Testis (tissue), 5 donors: ENCODE measurements at places on chromosomes 11 and 22. TPM values are rescaled to one million over a fixed set of nuclear protein-coding genes. Genes with fewer than 3 reads are reported as not detected.

DNA sequence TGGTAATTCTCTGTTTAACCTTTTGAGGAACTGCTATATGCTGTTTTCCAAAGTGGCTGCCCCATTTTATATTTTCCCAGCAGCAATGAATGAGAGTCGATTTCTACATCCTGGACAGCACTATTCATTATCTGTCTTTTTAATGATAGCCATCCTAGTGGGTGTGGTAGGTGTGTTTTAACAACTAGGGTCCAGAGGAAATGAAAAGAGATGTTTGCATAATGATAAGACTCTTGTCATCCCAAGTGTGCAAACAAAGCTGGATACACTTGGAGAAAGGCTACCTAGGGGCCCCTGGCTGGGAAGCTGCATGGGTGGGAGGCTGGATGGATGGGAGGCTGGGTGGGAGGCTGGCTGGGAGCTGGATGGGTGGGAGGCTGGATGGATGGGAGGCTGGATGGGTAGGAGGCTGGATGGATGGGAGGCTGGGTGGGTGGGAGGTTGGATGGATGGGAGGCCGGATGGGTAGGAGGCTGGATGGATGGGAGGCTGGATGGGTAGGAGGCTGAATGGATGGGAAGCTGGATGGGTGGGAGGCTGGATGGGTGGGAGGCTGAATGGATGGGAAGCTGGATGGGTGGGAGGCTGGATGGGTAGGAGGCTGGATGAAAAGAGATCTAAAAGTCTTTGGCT, 158.0 kb downstream of the DSCAML1 start:
- H3K27me3 ChIP-seq = no peaks in the 10 kb centered on the region
- no peaks in the 10 kb centered on the region for H3K4me1 ChIP-seq
- H3K27ac ChIP-seq = no peak overlapping the region
- H3K36me3 ChIP-seq = no peaks in the 10 kb centered on the region
- no peak overlapping the region for H3K4me3 ChIP-seq
- no peak for DNase-seq

The OR8G5 gene
- 4.5 TPM for total RNA-seq

GRCh38 chr11:24886880-24887619, 390.2 kb downstream of the LUZP2 start:
- H3K36me3 ChIP-seq = no peaks in the 10 kb centered on the region
- H3K27me3 ChIP-seq = no peaks in the 10 kb centered on the region
- H3K4me3 ChIP-seq = no peak overlapping the region

The C1QTNF4 gene
- total RNA-seq = 25.1 TPM

The KIAA0930 gene
- 62.4 TPM for total RNA-seq

DNA sequence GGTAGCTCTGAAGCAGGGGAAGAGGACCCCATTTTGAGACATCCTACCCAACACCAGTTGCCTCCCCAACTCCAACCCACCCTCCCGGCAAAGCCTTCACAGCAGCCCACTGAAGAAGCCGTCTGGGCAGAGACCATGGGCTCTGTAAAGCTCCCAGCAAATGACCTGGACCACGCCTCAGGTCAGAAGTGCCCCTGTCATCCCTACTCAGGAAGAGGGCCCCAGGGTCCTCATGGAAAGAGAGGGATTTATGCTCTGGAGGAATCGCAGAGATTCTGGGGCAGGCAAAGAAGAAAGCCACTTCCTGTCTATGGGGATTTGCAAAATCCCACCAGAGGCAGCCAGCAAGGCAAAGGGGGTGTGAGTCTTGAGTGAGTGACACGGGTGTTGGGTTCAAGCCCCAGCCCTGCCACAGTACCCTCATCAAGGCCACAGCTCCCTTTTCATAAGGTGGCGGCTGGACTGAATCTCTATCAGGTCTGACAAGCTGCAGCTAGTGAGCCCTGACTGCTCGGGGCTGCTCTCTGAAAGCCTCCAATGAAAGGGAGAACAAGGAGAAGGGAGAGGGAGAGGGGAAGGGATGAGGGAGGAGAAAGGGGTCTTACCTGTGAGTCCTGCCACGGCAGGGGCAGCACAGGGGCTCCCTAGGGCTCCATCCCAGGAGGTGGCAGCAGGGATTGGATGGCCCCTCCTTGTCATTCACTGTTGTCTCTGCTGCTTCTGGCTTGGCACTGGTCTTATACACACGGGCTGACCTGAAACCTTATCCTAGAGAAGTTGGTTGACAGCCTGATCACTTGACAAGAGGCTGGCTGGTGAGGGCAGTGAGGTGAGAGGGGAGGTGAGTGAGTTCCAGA, at the start of gene UCP3:
TSS of gene UCP3 (minus strand) at position 713 of the 857 bp plus-strand sequence. CDS start 2,043 bp downstream, outside the sequence.
- no peak within 1 kb of the TSS for H3K4me3 ChIP-seq
- no peaks in the 10 kb centered on the region for H3K36me3 ChIP-seq
- no peaks in the 10 kb centered on the region for H3K4me1 ChIP-seq
- DNase-seq = no peak
- H3K27ac ChIP-seq = no peak within 1 kb of the TSS

- H3K4me3 ChIP-seq = no peak overlapping the region
- H3K27me3 ChIP-seq = no peaks in the 10 kb centered on the region
- DNase-seq = peak; percentile 69
- no peaks in the 10 kb centered on the region for H3K36me3 ChIP-seq
- peak overlapping the region; percentile 82 for H3K27ac ChIP-seq
These were observed 51.4 kb upstream of the CRTAM start for GRCh38 chr11:122786896-122787295.

- no peak overlapping the region for H3K27ac ChIP-seq
- no peak overlapping the region for H3K4me3 ChIP-seq
These were observed 13.3 kb upstream of the HBE1 start for GRCh38 chr11:5283086-5283485.

- no peaks in the 10 kb centered on the region for H3K36me3 ChIP-seq
- no peak overlapping the region for H3K27ac ChIP-seq
- H3K4me1 ChIP-seq = no peaks in the 10 kb centered on the region
- no peaks in the 10 kb centered on the region for H3K27me3 ChIP-seq
These were observed 424.4 kb upstream of the CCDC179 start for GRCh38 chr11:23284631-23285030.

DNA sequence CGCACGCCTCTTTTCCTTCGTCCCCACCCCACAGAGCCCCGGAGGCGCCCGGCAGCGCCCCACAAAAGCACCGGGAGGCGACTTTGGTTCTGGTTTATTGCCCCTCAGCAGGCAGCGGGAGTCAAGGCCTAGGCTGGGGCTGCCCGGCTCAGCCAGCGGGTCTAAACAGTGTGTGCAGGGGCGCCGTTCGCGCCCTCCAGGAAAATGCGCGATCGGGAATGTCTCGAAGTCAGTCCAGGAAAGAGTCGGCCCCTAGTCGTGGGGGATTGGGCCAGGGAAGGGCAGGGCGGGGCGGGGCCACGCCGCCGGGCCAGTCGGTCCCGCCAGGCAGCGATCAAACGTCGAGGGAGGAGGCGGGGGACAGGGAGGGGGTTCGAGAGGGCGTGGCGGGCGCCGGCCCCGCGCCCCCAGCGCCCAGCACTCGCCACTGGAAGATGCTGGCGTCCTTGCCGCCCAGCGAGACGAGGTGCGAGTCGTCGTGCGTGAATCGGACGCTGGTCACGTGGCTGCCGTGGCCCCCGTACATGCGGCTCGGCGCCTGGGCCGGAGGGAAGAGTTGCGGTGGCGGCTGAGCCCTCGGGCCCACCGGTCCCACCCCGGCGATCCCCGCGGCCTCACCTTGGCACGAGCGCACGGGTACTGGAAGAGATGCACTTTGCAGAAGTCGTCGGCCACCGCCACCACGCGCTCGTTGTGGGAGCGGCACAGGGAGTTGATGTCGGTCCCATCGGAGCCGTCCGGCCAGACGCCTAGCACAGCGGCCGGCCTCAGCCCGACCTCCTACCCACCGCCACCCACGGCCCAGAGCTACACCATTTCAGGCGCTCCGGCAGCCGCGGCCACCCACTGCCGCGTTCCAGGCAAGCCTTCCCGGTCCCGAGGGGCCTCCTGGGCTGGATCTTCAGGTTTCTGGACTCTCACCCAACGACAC, 741 bp upstream of the MTA2 start:
- H3K27ac ChIP-seq = peak overlapping the region; percentile 98
- no peaks in the 10 kb centered on the region for H3K27me3 ChIP-seq
- DNase-seq = peak; percentile 85

The IL18 gene
- 4.7 TPM for total RNA-seq

The VPS51 gene
- total RNA-seq = 173 TPM

DNA sequence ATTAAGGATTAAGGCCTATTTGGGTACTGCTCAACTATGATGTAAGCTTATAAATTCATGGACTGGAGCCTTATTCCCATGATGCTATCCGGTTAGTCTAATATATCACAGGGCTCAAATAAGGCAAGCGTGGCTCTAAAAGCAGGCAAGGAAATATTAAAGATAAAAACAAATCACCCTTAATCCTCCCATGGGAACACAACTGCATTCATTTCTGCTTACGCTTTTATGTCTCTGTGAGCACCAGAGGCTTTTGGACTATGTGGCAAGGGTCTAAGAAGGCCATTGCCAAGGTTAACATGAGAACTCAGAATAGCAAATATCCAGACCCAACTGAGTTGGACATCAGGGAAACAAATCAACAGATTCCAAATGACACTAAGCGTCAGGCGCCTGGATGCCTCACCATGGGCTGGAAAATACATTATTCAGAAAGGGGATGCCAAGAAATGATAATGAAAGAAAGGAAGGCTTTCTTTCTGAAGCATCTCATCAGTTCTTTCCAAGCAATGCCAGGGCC, 138.1 kb downstream of the SLC1A2 start:
- DNase-seq = no peak
- no peaks in the 10 kb centered on the region for H3K36me3 ChIP-seq
- no peaks in the 10 kb centered on the region for H3K27me3 ChIP-seq
- no peak overlapping the region for H3K4me3 ChIP-seq
- no peak overlapping the region for H3K27ac ChIP-seq

DNA sequence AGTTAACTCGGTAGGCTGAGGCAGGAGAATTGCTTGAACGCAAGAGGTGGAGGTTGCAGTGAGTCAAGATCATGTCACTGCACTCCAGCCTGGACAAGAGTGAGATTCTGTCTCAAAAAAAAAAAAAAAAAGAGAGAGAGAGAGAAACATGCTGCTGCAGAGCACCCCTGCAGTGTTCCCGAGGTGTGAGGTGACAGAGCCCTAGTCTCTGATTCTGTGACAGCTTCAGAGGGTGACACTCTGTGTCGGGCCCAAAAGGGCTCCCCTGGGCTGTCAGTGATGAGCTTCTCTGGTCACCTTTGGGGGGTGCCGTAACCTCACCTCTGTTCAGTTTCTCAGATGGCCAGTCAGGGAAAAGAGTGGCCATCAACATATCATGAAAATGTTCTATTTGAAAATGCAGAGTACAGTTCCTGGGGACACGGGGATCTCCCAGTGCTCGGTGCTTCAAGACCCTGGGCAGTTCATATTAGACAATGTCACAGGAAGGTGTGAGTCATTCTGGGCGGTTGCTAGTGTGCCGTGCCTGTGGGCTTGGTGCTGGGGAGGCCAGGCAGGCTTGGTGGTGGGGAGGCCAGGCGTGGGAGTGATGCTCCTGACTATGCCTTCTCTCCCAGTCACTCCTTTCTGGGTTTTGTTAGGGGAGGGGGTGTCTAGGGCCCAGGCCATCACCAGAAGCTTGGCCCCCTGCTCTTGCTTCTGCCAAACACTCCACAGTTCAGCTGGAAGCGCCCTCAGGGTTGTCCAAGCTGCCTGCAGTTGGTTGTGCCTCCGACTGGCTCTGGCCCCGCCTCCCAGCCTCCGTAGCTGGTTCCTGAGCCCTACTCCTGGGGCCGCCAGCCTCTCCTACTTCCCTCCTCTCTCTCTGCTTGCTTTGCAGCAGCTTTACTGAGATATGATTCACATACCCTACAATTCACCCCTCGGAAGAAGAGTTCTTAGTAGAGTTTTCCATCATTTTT, 52.5 kb upstream of the CLDN5 start:
- no peak overlapping the region for H3K27ac ChIP-seq
- no peaks in the 10 kb centered on the region for H3K36me3 ChIP-seq
- H3K4me3 ChIP-seq = no peak overlapping the region
- no peaks in the 10 kb centered on the region for H3K4me1 ChIP-seq
- DNase-seq = no peak

DNA sequence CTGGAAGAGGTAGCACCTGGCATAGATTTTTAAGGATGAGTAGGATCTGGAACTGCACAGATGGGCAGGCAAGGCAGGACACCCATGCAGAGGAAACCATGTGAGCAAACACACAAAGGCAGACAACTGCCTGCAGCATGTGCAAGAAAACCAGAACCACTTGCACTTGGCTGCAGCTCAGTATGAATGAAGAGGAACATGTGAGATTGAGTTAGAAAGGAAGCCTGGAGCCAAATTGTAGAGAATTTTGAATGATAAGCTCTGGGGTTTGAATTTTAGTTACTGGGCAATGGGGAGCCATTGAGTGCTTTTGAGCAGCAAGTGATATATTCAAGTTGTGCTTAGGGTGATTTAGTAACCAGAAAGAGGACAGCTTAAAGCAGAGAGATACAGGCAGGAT, 583.4 kb downstream of the SOX6 start:
- no peak overlapping the region for H3K27ac ChIP-seq
- H3K36me3 ChIP-seq = no peaks in the 10 kb centered on the region
- no peak overlapping the region for H3K4me3 ChIP-seq
- H3K27me3 ChIP-seq = no peaks in the 10 kb centered on the region
- peaks cover 19% of the 10 kb centered on the region for H3K4me1 ChIP-seq
- DNase-seq = no peak

GRCh38 chr11:104169091-104169490, 5.1 kb upstream of the PDGFD start:
- H3K4me3 ChIP-seq = no peak overlapping the region
- DNase-seq = no peak
- no peaks in the 10 kb centered on the region for H3K4me1 ChIP-seq
- no peaks in the 10 kb centered on the region for H3K27me3 ChIP-seq
- H3K27ac ChIP-seq = no peak overlapping the region

The RIMBP3B gene
- 12.1 TPM for total RNA-seq

GRCh38 chr11:100878474-100878873, 191.4 kb downstream of the ARHGAP42 start:
- DNase-seq = no peak
- no peaks in the 10 kb centered on the region for H3K36me3 ChIP-seq
- no peaks in the 10 kb centered on the region for H3K4me1 ChIP-seq
- H3K27me3 ChIP-seq = no peaks in the 10 kb centered on the region
- H3K27ac ChIP-seq = no peak overlapping the region
- H3K4me3 ChIP-seq = no peak overlapping the region

The MPPED2 gene
- total RNA-seq = 13.4 TPM

The TRPM5 gene
- total RNA-seq = 1.1 TPM

The DENND5A gene
- 73.6 TPM for total RNA-seq

DNA sequence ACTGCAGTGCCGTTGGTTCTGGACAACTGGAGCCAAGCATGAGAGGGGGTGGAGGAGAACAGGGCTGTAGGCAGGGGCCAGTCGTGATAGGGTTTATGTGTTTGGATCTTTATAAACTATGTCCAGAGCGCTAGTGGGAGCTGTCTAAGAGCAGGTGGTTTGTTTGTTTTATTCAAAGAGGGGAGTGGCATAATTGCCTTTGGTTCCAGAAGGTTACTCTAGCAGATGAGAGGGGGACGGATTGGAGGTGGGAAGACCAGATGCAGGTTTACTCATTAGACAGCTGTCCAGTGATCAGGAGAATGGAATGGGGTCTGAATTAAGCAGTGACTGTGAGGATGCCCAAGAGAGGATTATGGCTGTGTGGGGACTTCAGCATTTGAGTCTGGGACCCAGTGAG, 109.3 kb upstream of the TBCEL start:
- no peak for DNase-seq
- H3K4me3 ChIP-seq = no peak overlapping the region
- no peak overlapping the region for H3K27ac ChIP-seq
